Ascending aorta (tissue), 2 donors: ENCODE measurements at places on chromosomes 3 and 15.

- no peak for DNase-seq
These were observed 231.9 kb upstream of the LRTM1 start for GRCh38 chr3:55159711-55160110.

GRCh38 chr3:182644013-182644412 lies 149.3 kb upstream of the ATP11B start:
- DNase-seq, result no peak

- DNase-seq, result no peak
These were observed 23.9 kb upstream of the CDCP1 start for GRCh38 chr3:45170096-45170495.

DNA sequence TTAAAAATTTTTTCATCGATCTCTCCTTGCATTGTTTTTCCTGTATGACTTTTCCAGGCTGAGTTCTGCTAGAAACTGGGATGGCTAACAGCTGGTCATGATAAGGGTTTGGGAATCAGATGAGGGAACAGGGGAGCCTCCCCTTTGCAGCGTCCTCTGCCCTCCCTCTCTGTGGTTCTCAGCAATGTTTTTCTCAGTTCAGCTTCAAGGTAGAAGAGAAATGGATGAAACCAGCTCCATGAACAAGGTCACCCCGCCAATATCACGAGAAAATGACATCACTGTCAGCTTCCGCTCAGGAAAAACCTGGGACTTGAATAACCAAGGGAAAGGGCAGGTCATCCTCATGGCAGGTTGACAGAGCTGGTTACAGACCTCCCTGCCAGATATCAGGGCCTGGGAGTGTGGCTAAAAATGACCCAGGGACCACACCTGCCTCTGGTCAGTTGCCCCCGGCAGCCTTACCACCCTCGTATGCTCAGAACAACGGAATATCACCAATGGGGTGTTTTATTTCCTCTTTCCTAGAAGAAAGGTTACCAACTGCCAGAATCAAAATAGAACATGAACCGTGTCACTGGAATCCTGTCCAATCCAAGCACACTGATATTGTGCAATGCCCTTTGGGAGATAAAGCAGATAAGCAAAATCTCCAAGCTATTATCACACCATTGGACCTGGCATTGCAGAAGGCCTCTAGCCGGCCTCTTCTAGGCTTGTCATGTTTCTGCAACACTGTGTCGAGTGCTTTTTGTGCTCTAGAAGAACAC lies 26.1 kb downstream of the LSM3 start:
- no peak for DNase-seq

DNA sequence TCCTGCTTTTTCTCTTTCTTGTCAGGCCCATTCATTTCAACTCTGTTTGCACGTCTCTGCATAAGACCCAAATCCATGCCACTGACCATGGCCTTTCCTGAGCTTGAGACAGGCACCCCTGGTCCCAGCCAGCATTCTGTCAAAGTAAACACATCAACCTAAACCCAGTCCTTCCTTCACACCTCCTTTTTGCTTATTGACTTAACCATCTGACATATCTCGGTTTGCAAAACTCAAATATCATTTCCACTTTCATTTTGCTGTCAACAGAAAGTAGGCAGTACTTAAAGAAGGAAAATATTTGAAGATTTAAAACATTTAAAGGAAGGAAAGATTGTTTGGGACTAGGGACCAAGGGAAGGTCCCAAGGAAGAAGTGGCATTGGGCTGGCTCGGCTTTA lies 48.2 kb upstream of the KBTBD8 start:
- no peak for DNase-seq

GRCh38 chr15:63514531-63514943 lies 10.1 kb downstream of the USP3 start:
- no peak for DNase-seq

DNA sequence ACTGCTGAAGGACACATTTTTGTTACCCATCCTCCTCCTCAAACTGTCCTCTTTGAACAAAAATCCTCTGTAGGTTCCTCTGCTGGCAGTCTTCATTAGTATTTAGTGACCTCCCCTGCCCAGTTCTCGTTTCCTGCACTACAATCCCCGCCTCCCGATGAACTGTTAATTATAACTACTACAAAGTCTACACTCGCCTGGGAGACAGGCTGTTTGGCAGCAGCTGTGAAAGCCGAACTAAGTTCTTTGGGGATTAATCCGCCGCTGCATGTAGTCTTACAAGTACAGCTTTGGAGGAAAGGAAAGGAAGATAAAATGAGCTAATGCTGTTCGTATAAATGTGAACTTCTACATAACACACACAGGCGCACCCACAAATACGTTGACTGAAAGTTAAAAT lies 160.0 kb upstream of the WNT5A start:
- DNase-seq, result no peak

DNA sequence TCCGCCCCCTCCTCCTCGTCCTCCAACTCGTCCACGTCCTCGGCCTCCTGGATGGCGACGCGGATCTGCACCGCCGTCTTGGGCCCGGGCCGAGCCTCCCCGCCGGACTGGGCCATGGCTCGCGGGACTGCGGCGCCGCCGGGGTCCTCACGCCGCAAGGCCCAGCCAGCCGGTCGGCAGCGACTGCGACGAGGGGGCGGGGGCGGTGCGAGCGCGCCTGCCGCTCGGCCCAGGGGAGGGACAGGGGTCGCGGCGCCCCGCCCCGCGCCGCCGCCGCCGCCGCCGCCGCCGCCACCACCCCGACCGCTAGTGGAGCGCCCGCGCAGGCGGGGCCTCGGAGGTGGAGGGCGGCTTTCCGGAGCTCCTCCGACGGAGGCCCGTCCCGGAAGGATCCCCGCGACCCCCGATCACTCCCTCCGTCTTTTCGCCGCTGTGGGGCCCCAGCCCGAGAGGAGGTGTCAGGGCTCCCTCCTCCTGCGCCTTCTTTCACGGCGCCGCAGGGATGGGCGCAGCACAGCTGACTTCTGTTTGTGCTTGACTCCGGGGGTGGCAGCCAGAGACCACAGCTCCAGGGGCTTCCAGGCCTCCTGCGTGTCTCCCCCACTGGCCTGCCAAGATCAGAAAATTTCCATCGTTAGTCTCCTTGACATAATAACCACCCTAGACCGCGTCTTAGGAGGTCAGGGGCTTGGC lies at the start of gene LARP6:
TSS of gene LARP6 (minus strand) at position 185 of the 693 bp plus-strand sequence. CDS start at position 116, 69 bp downstream.
- DNase-seq, result no peak

DNA sequence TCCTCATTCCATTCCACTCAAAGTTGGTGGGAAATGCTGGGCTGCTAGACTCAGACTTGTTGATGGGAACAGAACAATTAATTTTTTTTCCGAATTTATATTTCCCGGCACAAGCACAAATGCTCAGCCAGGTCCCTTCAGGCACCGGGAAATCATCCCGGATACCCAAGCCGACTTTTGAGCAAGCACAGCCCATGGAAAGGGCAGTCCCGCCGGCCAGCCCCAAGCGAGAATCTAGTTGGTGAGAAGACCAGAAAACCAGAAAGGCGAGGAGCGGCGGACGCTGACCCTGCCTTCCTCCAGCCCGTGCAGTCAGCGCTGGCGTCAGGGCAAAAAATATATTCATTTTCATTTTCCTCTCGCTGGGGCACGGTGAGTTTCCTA lies 763 bp upstream of the ZIC4 start:
- DNase-seq, result no peak

GRCh38 chr3:99648516-99648915 lies 10.1 kb downstream of the COL8A1 start:
- no peak for DNase-seq

DNA sequence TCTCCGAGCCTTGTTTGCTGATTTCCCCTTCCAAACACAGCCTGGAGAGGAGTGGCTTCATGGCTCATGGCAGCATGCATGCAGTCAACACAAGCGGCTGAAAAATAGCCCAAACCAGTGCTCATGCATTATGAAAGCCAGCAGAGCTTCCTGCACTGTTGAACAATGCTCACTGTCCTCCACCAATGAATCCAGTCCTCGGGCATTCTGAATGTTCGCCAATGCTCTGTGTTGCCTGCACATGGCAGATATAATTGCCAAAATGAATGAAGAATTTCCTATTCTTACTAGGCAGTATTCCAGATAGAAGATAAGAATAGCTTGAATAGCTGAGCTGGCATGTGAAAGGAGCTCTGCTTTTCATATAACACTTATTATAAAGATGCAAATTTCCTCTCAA lies 252.7 kb downstream of the ROBO1 start:
- no peak for DNase-seq

- DNase-seq, result no peak
These were observed 68.9 kb downstream of the WWTR1 start for GRCh38 chr3:149588909-149589308.

DNA sequence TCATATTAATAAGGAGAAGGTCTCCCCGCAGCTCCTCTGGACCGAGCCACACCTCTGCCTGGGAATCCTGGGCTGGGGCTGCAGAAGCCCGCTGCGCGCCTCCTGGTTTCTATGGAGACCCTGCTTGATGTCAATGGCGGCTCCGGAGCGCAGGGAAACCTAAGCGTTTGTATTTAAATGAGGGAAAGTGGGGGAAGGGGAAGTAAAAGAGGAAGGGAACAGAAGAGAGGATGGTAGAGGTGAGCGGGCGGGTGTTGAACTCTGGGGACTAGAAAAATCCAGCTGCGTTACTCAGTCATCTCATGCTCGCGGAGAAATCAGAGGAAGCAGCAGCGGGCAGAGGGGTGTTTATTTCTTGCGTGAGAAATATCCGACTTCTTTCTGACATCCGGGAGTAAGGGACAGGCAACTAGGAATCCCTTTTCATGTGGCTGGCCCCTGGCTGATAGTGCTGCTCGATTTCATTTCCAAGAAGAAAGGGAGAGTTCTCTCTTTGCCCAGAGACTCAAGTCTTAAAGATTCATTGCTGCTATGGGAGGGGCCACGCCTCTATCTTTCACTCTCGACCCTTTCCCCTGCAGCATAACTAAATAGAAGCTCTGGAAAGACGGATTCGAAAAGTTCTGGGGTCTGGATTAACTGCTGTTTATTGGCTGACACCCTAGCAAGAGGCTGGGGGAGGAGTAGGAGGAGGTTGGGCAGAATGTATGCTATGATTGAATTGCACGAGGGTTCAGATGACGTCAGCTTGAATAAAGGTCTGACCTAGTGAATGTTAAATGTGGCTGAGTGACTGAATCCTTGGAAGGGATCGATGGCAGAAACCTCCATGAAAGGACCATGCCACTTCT lies 110.5 kb upstream of the GAP43 start:
- DNase-seq, result peak; percentile 61

- DNase-seq, result no peak
These were observed 478.5 kb upstream of the PROK2 start for GRCh38 chr3:72263223-72263990.

- no peak for DNase-seq
These were observed 219.0 kb downstream of the LSAMP start for GRCh38 chr3:116226266-116226665.

DNA sequence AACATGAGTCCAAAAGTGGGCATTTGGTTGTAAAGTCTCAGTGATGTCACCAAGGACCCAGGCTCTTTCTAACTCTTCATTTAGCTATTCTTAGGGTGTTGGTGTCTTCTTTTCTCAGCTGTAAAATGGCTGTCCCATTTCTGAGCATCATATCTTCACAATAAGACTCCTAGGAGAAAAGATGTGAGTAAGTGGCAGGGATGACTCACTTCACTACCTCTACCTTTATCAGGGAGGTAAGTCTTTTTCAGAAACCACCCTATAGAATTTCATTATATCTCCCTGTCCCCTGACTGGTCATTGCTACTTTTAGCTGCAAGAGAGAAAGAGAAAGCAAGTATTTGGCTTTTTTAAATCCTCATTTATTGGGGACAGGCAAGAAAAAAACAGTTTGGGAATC lies 300.2 kb upstream of the RBMS3 start:
- DNase-seq, result no peak

- no peak for DNase-seq
These were observed 100.3 kb downstream of the ADCY5 start for GRCh38 chr3:123348471-123349200.

DNA sequence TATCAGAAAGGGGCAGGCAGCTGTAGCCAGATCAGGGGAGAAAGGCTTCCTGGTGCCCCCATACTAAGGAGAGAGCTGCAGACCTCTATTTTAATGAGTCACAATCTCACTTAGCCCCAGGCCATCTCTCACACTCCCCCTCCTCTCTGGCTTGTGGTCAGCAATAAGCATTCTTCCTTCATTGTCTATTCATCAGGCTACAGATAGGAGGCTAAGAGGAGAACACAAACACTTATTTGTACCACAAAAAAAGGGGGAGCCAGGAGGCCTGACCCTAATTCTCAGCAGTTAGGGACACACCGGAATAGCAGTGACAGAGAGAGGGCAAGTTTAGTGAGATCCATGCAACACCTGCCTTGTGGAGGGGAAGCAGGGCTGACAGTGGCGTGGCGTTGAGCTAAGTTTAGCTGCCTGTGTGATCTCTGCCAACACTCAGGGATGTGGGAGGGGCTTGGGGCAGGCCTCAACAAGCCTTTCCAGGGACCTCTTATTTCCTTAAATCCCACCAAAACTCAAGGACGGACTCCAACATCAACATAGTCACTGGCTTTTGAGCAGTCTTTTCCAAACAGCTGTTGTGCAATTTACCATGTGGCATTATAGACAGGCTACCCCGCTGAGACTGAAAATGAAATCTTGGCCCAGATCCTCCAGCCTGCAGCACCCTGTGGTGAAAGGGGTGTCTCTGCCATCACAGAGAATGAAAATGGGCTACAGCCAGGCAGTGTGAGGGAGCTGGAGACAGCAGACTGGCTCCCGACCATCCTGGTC lies 191.9 kb upstream of the TSC22D2 start:
- DNase-seq, result peak; percentile 33

DNA sequence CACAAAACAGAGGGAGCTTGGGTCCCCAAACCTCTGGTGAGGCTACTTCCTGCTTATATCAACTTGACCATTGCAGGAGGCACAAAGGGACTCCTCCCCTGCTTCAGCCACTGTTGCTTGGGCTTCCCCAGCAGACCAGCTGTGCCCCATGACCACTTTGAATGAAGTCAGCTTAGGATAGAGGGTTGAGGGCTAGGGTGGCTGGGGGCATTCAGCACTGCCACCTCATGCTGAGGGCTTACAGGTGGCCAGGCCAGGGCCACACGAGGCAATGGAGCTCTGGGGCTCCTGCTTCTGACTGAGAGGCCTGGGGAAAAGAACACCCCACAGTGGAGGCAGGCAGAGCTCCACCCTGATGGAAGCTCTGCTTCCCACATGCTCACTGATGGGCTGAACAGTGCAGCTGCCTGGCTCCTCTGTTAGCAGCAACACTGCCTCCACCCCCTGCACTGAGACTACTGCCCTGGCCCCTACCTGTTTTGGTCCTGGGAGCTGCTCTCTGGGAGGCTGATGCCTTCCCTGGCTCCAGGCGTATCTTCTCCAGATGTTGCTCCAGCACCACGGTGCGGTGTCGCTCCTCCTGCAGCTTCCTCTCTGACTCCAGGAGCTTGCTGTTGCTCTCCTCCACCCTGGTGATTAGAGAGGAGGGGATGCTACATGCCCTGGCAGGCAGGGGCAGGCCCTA lies 10.2 kb upstream of the HHATL start:
- DNase-seq, result peak; percentile 34

DNA sequence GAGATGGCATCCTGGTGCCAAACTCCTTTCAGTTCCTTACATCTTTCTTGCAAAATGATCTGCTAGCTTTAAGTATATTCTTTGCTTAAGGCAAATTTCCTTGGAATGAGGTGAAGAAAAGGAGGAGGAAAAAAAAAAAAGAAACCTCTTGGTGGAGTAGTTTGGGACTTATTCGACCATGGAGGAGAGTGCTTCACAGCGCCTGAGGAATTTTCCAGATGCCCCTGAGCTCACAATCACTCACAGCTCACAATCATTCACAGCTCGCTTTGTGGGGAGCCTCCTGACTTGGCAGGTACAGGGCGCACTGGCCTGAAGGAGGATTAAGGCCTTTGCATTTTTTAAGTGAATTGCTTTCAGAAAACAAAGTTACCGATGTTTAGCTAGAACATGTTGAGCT lies 53.9 kb downstream of the BOC start:
- DNase-seq, result no peak

- no peak for DNase-seq
These were observed 30.2 kb upstream of the IREB2 start for GRCh38 chr15:78407608-78408354.

GRCh38 chr15:74626752-74627692 lies 11.4 kb downstream of the CLK3 start:
- no peak for DNase-seq
